ENCODE measurements at places on chromosomes 11 and 22. TPM values are rescaled to one million over a fixed set of nuclear protein-coding genes. Genes with fewer than 3 reads are reported as not detected.

GRCh38 chr22:35651085-35651484, 2.8 kb downstream of the APOL6 start:
- no peaks in the 10 kb centered on the region for H3K27me3 ChIP-seq
- H3K4me1 ChIP-seq, result peaks cover 41% of the 10 kb centered on the region
- H3K4me3 ChIP-seq, result peak overlapping the region; percentile 96
- ATAC-seq, result no peak
- H3K27ac ChIP-seq, result no peak overlapping the region

- no peaks in the 10 kb centered on the region for H3K36me3 ChIP-seq
- H3K27ac ChIP-seq, result peak overlapping the region; percentile 21
- peak overlapping the region; percentile 82 for H3K4me3 ChIP-seq
- no peak for ATAC-seq
Observed at GRCh38 chr11:65560555-65561418, 2.6 kb upstream of the LTBP3 start.

- H3K4me1 ChIP-seq, result no peaks in the 10 kb centered on the region
- no peak for ATAC-seq
- no peak overlapping the region for H3K27ac ChIP-seq
- H3K4me3 ChIP-seq, result no peak overlapping the region
Observed at GRCh38 chr11:130611791-130612251, 163.4 kb downstream of the ADAMTS15 start.

GRCh38 chr11:83097429-83098075, 25.9 kb upstream of the RAB30 start:
- H3K4me3 ChIP-seq, result no peak overlapping the region
- no peaks in the 10 kb centered on the region for H3K4me1 ChIP-seq
- H3K27ac ChIP-seq, result no peak overlapping the region
- H3K36me3 ChIP-seq, result no peaks in the 10 kb centered on the region
- no peaks in the 10 kb centered on the region for H3K27me3 ChIP-seq

GRCh38 chr11:115926138-115926537, 421.9 kb upstream of the CADM1 start:
- no peak overlapping the region for H3K27ac ChIP-seq
- peaks cover 9% of the 10 kb centered on the region for H3K27me3 ChIP-seq
- no peak overlapping the region for H3K4me3 ChIP-seq
- H3K36me3 ChIP-seq, result no peaks in the 10 kb centered on the region
- ATAC-seq, result no peak
- H3K4me1 ChIP-seq, result peaks cover 10% of the 10 kb centered on the region

DNA sequence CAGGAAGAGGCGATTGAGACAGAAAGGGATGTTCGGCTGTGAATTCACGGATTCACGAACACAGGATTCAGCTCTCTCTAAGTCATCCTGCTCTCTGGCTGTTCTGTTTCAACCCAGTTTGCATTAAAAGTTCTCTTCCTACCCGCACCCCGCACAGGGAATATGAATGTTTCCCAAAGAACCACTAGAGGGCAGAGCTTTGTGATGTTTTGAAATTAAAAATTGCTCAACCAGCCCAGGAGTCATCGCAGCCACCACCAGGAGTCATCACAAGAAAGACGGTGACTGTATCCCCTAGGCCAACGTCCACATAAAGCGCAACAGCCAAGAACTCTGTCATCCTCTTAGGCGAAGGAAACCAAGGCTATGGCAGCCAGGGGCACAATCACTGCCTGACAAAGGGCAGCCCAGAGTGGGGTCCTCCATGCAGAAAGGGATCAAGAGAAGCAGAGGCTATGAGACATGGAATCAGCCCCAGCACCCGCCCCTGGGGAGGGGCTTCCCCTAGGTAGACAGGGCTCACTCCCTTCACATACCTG, 122.4 kb downstream of the WT1 start:
- ATAC-seq, result peak; percentile 83
- H3K27ac ChIP-seq, result no peak overlapping the region
- H3K27me3 ChIP-seq, result peaks cover 4% of the 10 kb centered on the region
- peaks cover 4% of the 10 kb centered on the region for H3K4me1 ChIP-seq
- no peak overlapping the region for H3K4me3 ChIP-seq
- no peaks in the 10 kb centered on the region for H3K36me3 ChIP-seq

DNA sequence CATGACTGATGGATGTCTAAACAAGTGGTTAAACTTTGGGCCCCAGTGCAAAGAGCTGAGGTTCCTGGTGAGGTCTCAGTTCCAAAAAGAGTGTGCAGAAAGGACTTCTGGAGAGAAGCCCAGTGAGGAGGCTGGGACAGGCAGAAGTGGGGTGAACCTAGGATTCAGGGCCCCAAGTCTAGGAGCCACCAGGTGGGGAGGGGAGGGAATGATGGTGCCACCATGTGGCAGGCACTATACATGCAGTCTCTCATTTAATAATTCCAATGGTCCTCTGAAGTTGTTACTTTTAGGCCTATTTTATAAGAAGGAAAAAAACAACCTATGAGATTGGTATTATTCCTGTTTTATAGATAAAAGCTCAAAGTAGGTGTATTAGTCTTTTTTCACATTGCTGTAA, 102.0 kb downstream of the INSC start:
- no peaks in the 10 kb centered on the region for H3K36me3 ChIP-seq
- H3K4me1 ChIP-seq, result no peaks in the 10 kb centered on the region
- no peak overlapping the region for H3K27ac ChIP-seq
- no peak overlapping the region for H3K4me3 ChIP-seq

DNA sequence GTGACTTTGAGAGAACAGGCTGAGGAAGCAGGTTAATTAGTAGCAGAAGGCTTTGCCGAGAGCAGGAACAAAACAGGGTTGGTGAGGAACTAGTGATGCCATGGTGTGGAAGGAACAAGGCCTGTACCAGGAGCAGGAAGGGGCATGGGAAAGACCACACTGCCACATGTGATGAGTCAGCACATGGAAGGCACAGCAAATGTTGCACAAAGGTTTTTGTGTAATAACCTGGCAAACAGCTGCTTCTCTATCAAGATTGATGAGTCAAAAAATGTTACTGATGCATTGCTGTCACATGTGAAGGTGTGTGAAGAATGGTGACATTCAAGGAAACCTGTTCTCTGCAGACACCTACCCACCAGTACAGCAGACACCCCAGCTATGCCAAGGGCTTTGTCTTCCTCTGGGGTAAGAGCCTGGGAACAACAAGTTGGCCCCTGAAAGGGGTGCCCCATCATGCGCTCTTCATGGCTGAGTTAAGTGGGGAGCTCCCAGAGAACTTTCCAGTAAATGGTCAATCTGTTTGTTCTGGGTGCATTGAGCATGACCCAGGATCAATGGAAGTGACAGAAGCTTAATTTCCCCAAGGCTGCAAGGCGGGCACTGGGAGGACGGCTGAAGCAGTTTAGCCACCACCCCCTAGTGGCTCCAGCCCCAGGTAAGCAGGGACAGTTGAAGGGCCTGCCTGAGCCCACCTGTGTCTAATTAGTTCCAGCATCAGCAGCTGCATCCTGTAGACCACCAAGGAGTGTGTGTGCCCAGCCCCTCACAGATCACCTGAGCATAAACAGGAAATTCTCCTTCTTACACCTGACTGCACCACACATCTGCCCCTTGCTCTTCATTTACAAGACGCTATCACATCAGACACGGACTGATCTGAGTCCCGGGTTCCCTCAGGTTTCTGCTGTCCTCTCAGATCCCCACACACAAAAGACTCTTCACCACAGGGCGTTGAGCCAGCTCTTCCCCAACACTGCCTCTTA, 47.6 kb downstream of the GGTLC2 start:
- H3K36me3 ChIP-seq, result no peaks in the 10 kb centered on the region
- no peak overlapping the region for H3K4me3 ChIP-seq
- no peak overlapping the region for H3K27ac ChIP-seq
- H3K4me1 ChIP-seq, result no peaks in the 10 kb centered on the region
- ATAC-seq, result no peak

GRCh38 chr11:133803026-133803425, 42.3 kb downstream of the SPATA19 start:
- peaks cover 3% of the 10 kb centered on the region for H3K27me3 ChIP-seq
- H3K36me3 ChIP-seq, result no peaks in the 10 kb centered on the region
- H3K27ac ChIP-seq, result no peak overlapping the region
- ATAC-seq, result no peak
- H3K4me1 ChIP-seq, result no peaks in the 10 kb centered on the region
- H3K4me3 ChIP-seq, result no peak overlapping the region

GRCh38 chr11:91742155-91742554, 482.5 kb upstream of the FAT3 start:
- ATAC-seq, result no peak
- H3K27me3 ChIP-seq, result no peaks in the 10 kb centered on the region
- no peaks in the 10 kb centered on the region for H3K4me1 ChIP-seq

DNA sequence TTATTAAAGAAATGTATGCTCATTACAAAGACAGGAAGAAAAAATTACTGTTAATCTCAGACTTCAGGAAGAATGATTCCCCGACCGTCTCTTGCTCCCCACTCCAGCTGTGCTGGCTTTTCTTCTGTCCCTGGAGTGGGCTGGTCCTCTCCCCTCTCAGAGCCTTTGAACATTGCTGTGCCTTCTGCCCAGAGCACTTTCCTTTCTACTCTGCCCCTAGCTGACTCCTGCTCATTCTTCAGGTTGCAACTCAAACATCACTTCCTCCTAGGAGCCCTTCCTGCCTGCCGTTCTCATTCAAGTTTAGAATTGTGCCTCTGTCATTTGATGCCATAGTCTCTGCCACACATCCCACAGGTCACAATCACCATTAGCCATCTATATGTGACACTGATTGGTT, 329.5 kb downstream of the MIAT start:
- H3K4me1 ChIP-seq, result no peaks in the 10 kb centered on the region
- H3K36me3 ChIP-seq, result no peaks in the 10 kb centered on the region

GRCh38 chr11:8905528-8906165, 5.3 kb upstream of the AKIP1 start:
- H3K27ac ChIP-seq, result no peak overlapping the region
- no peaks in the 10 kb centered on the region for H3K27me3 ChIP-seq
- no peaks in the 10 kb centered on the region for H3K36me3 ChIP-seq
- H3K4me3 ChIP-seq, result no peak overlapping the region
- ATAC-seq, result no peak

DNA sequence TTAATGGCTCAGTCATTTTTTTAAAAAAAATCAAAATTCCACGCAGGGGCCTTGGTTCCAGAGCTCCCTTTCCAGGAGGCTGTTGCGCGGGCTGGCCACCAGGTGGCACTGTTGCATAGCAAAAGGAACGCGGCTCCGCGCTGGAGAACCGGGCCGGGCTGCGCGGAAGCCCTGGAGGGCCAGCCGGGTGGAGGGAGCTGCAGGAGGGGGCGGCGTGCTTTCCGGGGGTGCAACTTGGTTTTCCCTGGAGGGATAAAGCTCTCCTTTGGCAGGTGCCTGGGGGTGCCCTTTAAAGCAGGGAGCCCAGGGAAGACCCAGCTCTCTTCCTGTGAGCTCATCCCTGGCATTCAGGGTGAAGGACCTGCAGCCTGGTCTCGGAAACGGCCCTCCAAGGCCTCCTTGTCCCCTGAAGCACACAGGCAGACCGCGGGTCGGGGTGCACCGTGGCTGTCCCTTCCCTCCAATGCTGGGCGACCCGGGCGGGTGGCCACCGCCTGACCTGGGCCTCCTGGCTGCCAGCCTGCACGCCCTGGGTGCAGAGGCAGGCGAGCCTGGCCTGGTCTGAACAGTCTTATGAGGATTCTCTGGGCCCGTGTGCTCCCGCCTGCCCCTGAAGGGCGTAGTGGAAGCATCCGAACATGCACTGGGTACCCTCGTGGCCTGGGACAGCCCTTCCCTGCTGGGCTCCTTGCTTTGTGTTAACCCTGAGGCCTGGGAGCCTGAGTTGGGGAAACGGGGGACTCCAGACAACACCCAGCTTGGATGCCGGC, 23.4 kb downstream of the KRTAP5-5 start:
- no peak overlapping the region for H3K27ac ChIP-seq
- peaks cover 21% of the 10 kb centered on the region for H3K27me3 ChIP-seq
- ATAC-seq, result peak; percentile 76
- H3K4me3 ChIP-seq, result no peak overlapping the region
- H3K36me3 ChIP-seq, result no peaks in the 10 kb centered on the region

DNA sequence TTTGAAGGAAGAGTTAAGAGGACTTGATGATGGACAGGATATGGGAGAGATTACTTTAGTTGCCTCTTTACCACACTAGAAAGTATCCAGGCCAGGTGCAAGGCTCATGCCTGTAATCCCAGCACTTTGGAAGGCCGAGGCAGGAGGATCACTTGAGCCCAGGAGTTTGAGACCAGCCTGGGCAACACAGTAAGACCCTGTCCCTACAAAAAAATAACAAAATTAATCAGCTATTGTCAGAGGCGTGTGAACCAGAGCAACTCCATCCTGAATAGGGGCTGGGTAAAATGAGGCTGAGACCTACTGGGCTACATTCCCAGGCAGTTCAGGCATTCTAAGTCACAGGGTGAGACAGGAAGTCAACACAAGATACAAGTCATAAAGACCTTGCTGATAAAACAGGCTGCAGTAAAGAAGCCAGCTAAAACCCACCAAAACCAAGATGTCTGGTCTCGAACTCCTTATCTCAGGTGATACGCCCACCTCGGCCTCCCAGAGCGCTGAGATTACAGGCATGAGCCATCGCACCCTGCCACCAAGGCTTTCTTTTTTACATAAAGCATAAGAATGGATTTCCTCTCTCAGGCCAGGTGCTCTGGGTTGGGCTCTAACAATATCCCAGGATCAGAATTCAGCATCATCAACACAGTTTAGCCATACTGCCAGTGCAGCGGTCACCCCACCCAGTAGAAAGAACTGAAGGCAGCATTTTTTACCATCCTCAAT, 17.8 kb downstream of the PI4KA start:
- H3K27me3 ChIP-seq, result no peaks in the 10 kb centered on the region
- H3K4me1 ChIP-seq, result peaks cover 29% of the 10 kb centered on the region
- no peak for ATAC-seq
- no peaks in the 10 kb centered on the region for H3K36me3 ChIP-seq

DNA sequence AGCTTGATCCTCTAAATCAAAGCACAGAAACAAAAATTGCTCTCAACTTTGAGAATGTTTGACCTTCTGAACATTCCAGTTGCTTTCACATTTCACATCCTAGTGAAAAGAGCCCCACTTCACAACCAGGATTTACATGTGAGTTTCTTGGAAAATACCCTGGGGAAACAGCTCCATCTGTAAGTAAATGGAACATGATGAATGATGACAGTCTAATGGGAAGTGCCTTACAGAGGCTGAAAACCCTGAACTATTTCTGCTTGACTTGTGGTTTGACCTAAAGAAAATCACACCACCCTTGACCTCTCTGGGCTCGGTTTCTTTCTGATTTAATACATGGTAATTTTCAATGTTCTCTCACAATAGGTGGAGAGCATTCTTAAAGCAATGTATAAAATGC, 499.4 kb upstream of the API5 start:
- no peak for ATAC-seq
- no peaks in the 10 kb centered on the region for H3K27me3 ChIP-seq
- no peaks in the 10 kb centered on the region for H3K36me3 ChIP-seq
- H3K4me1 ChIP-seq, result no peaks in the 10 kb centered on the region
- no peak overlapping the region for H3K27ac ChIP-seq

GRCh38 chr11:104663190-104664140, 234.8 kb downstream of the CASP12 start:
- ATAC-seq, result no peak
- no peak overlapping the region for H3K4me3 ChIP-seq
- H3K27me3 ChIP-seq, result no peaks in the 10 kb centered on the region
- H3K4me1 ChIP-seq, result no peaks in the 10 kb centered on the region

GRCh38 chr11:26717771-26718170, 4.1 kb downstream of the SLC5A12 start:
- no peaks in the 10 kb centered on the region for H3K27me3 ChIP-seq
- no peaks in the 10 kb centered on the region for H3K4me1 ChIP-seq
- H3K36me3 ChIP-seq, result no peaks in the 10 kb centered on the region
- no peak overlapping the region for H3K4me3 ChIP-seq
- no peak overlapping the region for H3K27ac ChIP-seq

- H3K36me3 ChIP-seq, result no peaks in the 10 kb centered on the region
- no peaks in the 10 kb centered on the region for H3K27me3 ChIP-seq
- peak; percentile 38 for ATAC-seq
- peaks cover 36% of the 10 kb centered on the region for H3K4me1 ChIP-seq
Observed at GRCh38 chr11:35007277-35007676, 90.9 kb downstream of the PDHX start.

The DDX25 gene
- 0.69 TPM for total RNA-seq

The SLC22A8 gene
- total RNA-seq, result not detected

The CDON gene
- total RNA-seq, result 1.8 TPM

The SCGB1A1 gene
- not detected for total RNA-seq
